Hippocampal formation (tissue), 2 donors: ENCODE measurements at places on chromosomes 11 and 22.

- no peak for DNase-seq
Measured at GRCh38 chr11:128047026-128047425, 540.3 kb downstream of the ETS1 start.

DNA sequence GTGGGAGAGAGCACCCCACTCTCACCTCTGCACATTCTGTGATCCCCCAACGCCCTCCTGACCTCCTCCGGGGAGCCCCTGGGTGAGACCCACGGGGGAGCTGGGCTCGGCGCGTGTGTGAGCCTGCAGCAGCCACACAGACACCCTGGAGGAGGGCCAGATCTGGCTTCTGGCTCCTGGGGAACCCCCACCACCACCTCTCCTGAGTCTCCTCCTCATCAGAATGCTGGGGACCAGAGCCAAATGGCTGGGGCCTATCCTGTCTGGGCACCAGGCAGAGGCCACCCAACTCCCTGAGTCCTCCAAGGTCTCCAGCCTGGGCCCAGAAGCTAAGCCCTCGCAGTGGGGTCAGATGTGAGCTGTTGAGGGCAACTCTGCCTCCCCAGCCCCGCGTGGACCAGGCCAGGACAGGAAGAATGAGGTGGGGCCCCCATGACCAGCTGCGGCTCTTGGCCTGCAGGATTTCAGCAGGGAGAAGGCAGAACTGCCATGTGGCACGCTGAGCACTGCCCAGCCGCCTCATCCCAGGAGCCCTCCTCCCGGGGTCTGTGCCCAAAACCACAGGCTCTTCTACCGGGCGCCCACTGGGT is 5.5 kb upstream of the PIM3 start:
- DNase-seq: no peak

DNA sequence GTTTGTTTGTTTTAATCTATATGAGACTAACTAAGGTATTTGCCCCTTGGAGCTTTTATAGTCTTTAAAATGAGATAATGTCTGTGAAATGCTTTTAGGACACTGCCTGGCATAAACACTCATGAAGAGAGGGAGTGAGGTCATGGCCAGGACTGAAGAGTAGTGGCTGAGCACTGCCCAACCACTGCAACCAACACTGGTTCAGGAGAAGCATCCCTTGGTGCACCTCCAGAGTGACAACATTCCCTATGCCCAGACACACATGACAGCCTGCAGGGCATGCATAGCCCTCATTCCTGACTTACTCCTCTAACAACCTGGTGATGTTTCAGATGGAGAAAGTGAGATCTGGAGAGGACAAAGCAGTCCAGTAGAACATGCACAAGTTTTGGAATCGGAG is 36.1 kb downstream of the ME3 start:
- DNase-seq: no peak

GRCh38 chr11:79022265-79022664 is 418.6 kb downstream of the TENM4 start:
- no peak for DNase-seq

DNA sequence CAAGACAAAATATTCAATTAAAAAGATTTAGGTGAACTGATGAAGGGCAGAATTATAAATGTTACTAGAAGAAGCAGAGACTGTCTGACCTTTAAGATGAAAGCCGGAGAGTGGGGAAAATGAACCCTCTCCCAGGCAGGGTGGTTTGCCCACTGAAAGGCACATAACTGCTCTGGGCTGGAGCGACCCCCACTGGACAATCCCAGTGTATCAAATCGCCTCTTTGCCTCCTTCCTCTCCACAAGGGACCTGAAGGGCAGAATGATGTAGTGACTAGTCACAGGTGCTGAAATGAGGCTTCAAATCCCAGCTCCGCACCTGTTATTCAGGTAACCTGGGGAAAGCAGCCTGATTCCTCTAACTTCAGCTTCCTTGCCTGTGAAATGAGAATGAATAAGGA is 69.0 kb downstream of the EFCAB6 start:
- DNase-seq: no peak

DNA sequence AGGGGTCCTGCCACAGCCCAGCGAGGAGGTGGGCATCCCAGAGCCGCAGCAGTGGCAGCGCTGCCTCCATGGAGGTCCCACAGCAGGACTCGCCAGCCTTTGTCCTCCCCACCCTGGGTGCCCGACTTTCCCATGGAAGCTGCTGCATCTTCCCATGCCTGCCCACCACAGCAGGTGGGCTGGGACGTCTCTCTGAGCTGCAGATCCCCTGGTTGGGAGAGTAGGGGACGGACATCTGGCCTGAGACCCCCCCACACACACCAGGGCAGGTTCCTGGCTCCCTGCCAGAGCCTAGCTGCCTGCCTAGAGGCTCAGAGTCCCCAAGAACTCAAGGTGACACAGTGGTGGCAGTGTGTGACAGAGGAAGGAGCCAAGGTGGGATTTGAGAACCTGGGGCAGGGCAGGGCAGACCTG is 21.5 kb upstream of the PRR5 start:
- no peak for DNase-seq

DNA sequence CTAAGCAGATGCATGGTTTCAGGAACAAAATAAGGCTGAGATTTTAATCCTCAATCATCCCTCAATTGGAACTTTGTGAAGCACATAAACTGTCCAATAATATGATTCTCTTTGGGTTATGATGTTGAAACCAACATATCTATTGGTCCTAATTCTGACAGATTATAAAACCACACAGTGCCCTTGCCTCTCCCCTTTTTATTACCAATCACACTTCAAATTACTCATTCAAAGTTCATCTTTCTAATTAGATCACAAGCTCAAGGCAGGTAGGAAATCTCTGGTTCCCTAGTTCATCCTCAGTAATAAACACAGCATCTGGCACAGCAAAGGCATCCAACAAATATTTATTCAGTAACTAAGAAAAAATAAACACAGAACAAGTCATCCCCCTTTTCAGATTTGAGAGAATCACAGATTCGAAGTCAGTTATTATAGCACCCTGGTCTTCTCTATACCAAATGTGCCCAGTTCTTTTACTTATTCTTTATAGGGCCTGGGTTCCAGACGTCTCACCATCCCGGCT is 611.6 kb downstream of the INSC start:
- DNase-seq: no peak

GRCh38 chr11:72237112-72237931 is 6.7 kb downstream of the PHOX2A start:
- DNase-seq: no peak

GRCh38 chr11:43358279-43358800 is 380 bp upstream of the TTC17 start:
- DNase-seq: no peak
